ENCODE measurements at places on chromosomes 4 and X.

GRCh38 chr4:84441758-84442377, 57.2 kb downstream of the NKX6-1 start:
- no peak for DNase-seq

DNA sequence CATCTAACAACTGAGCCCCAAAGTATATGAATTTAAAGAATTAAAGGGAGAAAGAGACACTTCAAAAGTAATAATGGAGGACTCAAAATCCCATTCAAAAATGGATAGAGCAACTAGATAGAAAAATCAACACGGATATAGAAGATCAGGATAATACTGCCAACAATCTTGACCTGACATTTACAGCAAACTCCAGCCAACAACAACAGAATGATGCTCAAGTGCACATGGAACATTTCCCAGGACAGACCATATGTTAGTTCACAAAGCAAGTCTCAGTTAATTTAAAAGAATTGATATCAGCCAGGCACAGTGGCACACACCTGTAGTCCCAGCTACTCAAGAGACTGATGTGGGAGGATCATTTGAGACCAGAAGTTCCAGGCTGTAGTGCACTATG, 72.0 kb upstream of the SMARCAD1 start:
- no peak for DNase-seq

DNA sequence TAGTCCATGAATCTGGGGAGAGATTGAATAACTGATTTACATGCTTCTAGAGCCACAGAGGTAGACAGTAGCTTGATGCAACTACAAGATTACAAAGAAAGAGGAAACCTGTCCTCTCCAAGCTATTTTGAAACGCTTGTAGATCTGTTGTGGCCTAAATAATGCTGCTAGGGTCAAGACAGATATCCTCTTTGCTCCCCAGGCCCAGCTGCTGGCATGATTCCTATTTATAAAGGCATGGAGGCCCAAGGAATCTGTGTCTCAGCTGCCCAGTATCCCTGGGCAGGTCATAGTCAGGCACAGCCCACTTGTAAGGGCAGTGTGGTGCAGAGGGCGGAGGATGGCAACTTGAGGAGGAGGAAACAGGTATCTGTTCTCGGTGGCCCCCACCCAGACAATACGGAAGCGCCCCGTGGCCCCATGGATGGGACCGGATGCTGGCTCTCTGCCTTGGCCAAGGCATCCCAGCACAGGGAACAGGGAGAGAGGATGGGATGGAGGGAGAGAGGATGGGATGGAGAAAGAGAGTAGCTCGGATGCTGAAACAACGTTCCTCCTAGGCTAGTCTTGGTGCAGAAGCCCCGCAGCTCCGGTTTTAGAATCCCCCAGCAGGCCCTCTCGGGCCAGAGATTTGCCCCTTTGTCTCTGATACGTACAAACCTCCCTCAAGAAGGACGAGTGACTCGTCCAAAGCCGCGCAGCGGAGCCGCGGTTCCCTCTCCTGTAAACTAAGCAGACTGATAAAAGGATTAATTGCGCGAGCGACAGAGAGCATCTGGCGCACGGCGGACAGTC, 767 bp upstream of the SMIM20 start:
- DNase-seq = no peak

- DNase-seq = no peak
These were observed 240.2 kb upstream of the F9 start for GRCh38 chrX:139290310-139290709.

- DNase-seq = no peak
These were observed 32.0 kb downstream of the DYNLT3 start for GRCh38 chrX:37815366-37815765.

- no peak for DNase-seq
These were observed 364.9 kb downstream of the ZNF674 start for GRCh38 chrX:46180258-46180687.

- DNase-seq = no peak
These were observed 86.7 kb upstream of the TECRL start for GRCh38 chr4:64495946-64496345.

GRCh38 chrX:56798866-56799758, 70.1 kb downstream of the NBDY start:
- DNase-seq = no peak

GRCh38 chr4:22514001-22514400, 1.9 kb downstream of the ADGRA3 start:
- DNase-seq = no peak

DNA sequence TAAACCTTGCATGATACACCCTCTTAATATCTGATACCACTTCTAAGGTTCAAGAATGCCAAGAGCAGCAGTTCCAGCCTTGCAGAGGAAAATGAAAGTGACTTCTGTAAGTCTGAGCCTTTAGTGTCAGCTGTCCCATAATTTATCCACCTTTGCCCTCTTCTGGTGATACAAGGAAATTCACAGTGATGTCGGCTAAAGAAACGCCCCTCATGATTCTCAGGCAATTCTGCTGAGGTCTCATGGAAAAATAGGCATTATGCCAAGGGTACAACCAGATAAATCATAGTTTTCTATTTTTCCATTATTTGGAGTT, 172.2 kb upstream of the CXCL13 start:
- peak; percentile 23 for DNase-seq

- DNase-seq = no peak
These were observed 45.8 kb downstream of the ENOX2 start for GRCh38 chrX:130857207-130857606.

DNA sequence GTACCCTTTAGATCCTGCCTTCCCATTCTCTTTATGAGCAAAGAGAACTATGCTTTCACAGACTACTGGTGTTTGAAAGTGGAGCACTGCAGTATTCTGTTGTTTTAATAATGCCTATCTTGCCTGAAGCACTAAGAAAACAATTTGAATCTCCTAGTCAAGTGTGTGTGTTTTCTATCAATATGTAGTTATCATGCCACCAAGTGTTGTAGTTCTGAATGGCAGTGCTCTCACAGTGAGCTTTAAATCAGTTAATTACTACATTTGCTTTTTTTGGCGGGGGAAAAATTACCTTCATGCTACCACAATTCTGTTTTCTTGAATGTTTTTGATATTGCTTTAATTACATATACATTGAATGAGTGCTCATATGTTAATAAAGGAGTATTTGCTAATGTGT, 143.6 kb upstream of the FAM47A start:
- DNase-seq = no peak

DNA sequence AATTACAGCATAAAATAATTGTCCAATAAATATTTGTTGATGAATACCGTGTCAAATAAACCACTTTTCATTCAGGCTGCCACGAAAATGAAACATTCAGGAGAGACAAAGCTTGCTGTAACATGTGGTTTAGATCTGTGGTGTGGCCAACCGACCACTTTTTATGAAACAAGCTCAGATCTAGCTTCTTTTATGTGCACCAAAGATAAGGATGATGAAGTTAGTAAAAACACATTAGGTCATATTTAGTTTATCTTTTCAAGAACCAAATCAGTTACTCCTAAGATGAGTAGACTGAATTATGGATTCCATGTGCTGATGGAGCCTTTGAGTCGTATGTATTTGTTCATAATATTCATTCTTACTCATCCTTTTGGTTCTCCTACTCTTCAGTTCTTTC, 35.8 kb downstream of the STOX2 start:
- DNase-seq = no peak

GRCh38 chr4:186404562-186405134, 138.7 kb downstream of the F11 start:
- no peak for DNase-seq

DNA sequence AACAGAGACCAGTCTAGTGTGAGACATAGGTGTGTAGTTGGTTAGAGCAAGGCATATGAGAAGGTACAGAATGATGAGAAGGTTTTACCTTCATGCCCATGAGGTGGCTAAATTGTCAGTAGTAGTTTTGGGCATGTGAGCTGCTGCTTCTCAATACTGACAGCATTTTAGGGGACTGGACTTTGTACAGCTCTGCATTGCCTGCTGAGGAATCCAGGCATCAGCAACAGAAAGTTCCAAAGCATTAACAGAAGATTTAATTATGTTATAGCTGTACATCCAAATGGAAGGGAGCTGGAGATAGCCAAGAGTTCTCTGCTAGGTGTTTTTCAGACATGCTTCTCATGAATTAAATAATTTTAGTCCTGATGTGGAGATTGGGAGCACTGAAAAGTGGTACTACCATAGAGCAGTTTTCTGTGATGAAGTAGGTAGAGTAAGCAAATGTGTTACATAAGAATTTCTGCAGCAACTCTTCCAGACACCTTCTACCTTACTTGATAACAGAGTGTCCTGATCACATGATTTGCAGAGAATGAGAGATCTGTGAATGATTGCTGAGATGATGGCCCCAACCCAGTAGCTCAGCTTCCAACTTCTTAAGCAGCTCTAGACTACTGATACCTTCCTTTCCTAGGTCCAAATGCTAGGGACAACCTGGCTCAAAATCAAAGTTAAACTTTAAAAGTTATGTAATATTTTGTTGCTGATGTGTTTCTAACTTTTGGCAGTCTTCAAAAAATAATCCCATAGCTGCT, 30.4 kb downstream of the FNIP2 start:
- DNase-seq = no peak

GRCh38 chr4:56658528-56658927, 22.6 kb downstream of the HOPX start:
- no peak for DNase-seq

- peak; percentile 75 for DNase-seq
These were observed 43.2 kb upstream of the RBM47 start for GRCh38 chr4:40672528-40673522.

DNA sequence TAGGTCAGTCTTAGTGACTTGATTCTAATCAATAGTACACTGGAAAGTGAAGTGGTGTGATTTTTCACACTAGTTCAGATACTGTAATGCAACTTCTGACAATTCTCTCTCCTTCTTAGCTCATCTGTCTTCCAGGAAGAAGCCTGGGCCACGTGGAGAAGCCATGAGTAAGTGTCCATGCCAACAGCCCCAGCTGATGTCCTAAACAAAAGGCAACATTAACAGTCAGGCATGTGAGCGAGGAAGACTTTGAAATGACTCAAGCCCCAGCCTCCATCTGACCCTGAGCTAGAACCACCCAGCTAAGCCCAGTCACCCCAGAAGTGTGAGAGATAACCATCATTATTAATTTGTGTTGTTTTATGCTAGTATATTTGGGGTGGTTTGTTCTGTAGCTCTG, 115.7 kb upstream of the MAGEB16 start:
- DNase-seq = no peak

DNA sequence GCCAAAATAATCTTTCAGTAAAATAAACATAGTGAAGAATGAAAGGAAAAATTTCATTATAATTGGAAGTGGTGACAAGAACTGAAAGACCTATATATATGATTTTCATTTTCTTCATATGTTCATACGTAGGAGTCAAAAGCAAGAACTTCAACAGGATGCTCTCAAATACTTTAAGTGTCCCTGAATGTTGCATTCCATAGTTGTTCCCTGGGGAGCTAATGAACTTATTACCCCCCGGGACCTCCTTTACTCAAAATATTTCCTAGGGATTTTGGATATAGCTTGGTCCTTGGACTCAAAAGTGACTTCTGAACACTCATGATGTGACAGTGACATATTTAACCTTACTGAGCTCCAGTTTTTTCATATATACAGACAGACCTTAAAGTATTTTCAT, 44.9 kb upstream of the NDST4 start:
- no peak for DNase-seq

- no peak for DNase-seq
These were observed 60.6 kb downstream of the GABRA2 start for GRCh38 chr4:46329118-46329976.

DNA sequence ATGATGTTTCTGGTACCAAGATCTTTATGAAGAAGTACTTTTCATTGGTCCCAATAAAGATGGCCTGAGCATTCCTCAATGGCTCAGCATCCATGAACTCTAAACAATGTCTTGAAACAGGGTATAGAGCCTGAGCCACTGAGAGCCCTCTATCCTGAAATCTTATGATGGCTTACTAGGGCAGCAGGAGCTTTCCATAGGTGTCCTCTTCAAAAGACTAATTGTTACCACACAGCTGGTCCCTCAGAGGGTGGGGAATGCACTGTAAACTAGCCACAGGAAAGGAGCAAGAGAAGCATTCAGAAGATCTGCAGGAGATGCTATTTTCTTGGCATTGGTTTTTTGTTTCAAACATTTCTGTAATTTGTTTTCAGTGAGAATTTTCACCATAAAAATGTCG, 5.6 kb upstream of the BANK1 start:
- no peak for DNase-seq

DNA sequence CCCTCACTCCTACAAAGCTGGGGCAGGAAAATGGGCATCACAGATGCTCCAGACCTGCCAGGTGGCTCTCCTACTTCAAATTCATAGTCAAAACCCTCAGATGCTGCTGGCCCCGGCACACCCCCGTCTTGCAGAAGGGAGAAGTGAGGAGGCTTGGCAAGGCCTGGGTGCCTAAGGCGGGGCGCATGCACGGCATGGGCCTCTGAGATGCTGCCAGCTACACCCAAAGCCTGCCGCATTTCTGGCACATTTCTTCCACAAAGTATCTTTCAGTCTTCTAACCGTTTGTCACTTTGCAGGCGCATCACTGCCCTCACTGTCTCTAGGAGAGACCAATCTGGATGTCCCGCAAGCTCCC, 19.6 kb downstream of the WDR1 start:
- no peak for DNase-seq

DNA sequence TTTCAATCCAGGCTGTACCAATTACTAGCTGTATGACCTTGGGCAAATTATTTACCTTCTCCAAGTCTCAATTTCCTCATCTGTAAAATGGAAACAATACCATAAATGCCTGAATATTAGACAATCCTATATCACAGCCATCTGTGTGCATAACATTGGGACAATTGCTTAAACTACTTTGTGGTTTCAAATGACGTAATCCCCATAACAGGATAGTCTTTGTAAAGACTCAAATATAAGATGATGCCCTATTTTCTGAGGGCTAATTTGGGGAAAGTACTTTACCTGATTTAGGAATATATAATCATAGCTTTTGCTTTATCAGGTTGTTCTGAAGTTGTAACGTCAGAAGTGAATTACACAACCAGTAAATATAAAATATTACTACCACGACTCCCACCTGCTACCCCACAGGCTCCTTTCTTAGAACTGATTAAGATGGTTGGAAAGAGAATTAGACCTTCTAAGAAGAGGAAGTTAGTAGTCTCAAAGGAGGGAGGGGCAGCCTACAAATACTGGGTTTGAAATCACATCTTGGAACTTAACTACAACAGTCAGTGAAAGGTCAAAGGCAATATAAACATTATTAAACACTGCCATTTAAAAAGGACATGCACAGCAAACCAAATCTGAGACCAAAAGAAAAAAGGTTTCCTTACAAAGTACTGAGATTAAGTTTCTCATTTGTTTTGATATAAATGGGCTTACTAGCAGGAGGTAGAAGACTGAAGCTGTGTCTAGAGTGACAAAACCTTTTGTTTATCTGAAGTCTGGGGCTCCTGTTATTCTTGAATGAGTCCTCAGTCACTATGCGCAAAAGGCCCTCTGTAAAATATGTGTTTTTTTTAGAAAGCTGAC, 215.0 kb downstream of the SCFD2 start:
- DNase-seq = no peak

- no peak for DNase-seq
These were observed 164.6 kb downstream of the BANK1 start for GRCh38 chr4:101954975-101955678.

DNA sequence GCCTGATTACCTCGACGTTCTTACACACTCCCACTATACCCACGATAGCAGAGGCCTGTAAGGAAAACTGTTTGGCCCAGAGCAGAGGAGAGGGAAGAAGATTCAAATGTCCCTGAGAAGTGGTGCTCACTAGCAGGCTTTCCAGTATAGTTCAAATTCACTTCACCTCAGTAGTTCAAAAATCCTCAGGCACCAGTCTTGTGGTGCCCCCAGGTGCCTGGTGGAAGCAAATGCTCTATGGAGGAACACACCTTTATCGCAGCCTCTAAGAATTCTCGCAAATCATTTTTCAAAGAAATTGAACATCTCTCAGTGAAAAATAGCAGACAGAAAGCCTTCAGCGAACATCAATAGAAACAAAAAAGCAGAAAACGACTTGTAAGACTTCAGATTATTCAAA, 12.2 kb upstream of the MTMR1 start:
- no peak for DNase-seq
